ENCODE measurements at places on chromosomes 12 and 14.
A peak's percentile ranks its signal among the peaks of the same experiment; 100 is the strongest.

DNA sequence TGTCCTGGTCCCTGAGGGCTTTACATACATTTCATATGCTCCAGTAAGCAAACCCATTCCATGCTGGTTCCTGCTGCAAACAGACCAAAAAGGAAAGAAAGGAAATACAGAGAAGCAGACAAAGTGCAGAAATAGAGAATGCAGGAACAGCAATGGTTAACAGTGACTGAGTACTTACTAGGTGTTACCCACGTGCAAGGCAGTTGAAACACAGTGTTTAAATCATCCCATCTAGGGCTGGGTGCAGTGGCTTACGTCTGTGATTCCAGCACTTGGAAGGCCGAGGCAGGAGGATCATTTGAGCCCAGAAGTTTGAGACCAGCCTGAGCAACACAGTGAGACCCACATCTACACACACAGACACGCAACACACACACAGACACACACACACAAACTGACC, 21.2 kb upstream of the NINJ2 start:
- H3K36me3 ChIP-seq, result no peaks in the 10 kb centered on the region
- H3K27ac ChIP-seq, result no peak overlapping the region
- DNase-seq, result no peak
- no peaks in the 10 kb centered on the region for H3K4me1 ChIP-seq
- H3K27me3 ChIP-seq, result no peaks in the 10 kb centered on the region

DNA sequence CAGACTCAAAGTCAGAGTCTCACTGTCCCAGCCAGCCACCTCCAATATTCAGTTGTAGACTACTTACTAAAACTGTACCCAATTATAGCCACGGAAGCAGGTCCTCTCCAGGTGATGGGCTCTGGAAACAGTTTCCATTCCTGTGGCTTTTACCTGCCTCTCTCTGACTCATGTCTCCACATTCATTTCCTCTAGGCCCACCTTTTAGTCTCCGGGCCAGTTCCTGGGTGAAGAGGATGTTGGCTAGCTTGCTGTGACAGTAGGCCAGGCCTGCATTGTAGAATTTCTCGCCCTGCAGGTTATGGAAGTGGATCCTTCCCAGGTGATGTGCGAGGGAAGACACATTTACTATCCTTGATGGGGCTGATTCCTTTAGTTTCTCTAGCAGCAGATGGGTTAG, 5.6 kb downstream of the RDH11 start:
- DNase-seq, result no peak
- no peak overlapping the region for H3K4me3 ChIP-seq
- no peak overlapping the region for H3K27ac ChIP-seq
- H3K4me1 ChIP-seq, result peaks cover 9% of the 10 kb centered on the region
- H3K27me3 ChIP-seq, result no peaks in the 10 kb centered on the region

DNA sequence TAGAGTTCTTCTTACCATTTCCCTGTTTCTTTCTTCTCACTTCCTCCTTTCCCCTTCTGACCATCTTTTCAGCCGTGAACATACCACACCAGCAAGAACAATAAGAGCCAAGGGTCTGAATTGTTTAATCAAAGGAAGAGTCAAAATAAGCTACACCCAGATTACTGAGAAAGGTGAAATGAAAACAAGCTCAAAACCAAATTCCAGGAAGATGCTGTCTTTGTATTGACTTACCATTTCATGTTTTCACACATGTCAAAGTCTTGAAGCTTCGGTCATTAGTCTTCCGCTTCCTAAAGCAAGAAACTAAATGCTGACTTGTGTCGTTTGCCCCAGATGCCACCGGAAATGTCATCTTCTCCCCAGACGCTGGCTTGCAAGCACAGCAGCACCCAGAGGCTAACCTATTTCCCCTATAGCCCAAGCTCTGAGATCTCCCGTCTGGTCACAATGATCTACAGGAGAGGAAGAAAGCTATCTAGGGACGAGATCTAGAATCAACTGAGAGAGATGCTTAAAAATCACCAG, 136.5 kb upstream of the AMIGO2 start:
- H3K4me1 ChIP-seq, result no peaks in the 10 kb centered on the region
- H3K27me3 ChIP-seq, result no peaks in the 10 kb centered on the region
- DNase-seq, result no peak

DNA sequence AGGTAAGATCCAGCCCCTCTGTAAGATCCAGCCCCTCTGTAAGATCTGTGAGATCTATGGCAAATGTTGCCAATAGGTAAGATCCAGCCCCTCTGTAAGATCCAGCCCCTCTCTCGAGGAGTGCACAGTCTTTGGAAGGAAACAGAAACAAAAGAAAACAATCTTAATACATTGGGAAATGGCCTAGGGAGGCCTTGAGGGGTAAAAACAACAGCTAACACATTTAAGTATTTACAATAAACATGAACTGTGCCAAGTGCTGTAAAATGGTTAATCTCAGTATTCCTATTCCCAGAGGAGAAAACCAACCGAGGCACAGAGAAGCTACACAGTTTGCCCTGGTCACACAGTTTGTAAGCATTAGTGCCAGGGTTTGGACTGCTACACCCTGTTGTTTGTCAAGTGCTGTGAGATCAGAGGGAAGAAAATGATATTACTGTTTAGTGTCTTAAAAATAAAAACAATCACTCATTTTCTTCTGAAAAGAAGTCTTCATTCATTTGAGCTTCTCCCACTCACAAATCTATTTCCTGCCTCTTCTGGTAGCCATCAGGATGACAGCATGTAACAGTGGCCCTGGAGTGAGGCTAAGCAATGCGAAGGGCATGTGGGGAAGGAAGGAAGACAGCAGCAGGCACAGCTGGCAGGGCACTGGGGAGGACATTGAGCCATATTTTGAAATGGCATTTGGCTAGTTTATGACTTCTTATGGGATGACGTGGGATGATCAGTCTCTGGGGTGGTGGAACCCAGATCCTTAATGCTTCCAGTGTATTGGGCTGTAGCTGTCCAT, 118.7 kb upstream of the PTPRQ start:
- H3K27ac ChIP-seq, result no peak overlapping the region
- H3K4me1 ChIP-seq, result peaks cover 15% of the 10 kb centered on the region
- no peaks in the 10 kb centered on the region for H3K36me3 ChIP-seq
- H3K4me3 ChIP-seq, result no peak overlapping the region
- H3K27me3 ChIP-seq, result no peaks in the 10 kb centered on the region
- DNase-seq, result no peak

DNA sequence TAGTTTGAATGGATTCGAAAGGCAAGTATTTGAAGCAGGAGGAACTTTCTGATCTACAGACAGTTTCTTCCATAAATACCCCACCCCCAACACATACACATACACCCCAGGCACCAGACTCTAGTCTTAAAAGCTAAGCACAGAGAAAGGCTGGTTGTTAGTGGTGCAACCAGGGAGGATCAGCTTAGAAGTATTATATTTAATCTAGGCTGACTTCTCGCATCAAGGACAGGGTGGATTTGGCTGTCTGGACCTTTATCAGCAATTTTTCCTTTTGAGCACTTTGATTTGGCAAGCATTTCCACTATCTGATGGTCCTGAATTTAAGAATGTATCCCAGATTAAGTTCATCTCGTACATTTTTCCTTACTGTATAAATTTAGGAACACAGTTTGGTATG, 1489.8 kb upstream of the FLRT2 start:
- H3K27me3 ChIP-seq, result no peaks in the 10 kb centered on the region
- H3K27ac ChIP-seq, result no peak overlapping the region
- H3K4me3 ChIP-seq, result no peak overlapping the region
- H3K4me1 ChIP-seq, result peaks cover 6% of the 10 kb centered on the region

GRCh38 chr14:96086574-96087077, 47.5 kb downstream of the C14orf132 start:
- no peaks in the 10 kb centered on the region for H3K27me3 ChIP-seq
- no peak overlapping the region for H3K4me3 ChIP-seq
- H3K36me3 ChIP-seq, result peaks cover 27% of the 10 kb centered on the region
- peaks cover 24% of the 10 kb centered on the region for H3K4me1 ChIP-seq
- no peak overlapping the region for H3K27ac ChIP-seq
- peak; percentile 52 for DNase-seq

DNA sequence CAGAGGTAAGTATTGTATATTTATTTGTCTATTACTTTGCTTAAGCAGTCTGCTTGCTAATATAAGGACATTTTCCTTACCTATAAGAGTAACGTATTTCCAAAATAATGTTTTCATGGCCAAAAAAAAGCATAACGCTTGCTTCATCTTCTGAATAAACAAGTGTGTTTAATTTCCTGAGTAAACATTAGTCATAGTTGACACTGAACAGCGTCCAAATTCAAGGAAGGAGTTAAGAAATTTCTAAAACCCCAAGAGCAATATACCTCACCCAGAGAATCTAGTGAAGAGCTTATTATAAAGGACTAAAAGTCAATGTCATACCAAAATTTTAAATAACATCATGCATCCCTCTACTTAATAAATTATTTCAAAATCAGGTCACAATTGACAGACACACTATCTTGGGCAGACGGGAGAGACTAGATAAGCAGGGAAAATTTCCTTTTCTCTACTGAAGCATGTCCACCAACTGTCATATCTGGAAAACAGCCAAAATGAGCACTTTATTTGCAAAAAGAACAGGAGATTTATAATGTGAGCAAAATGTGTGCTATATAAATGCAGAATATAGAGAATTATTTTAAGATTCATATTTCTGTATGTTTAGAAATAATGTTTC, 25.1 kb downstream of the ANKS1B start:
- H3K4me3 ChIP-seq, result no peak overlapping the region
- no peak for DNase-seq
- no peaks in the 10 kb centered on the region for H3K36me3 ChIP-seq
- H3K4me1 ChIP-seq, result peaks cover 4% of the 10 kb centered on the region

DNA sequence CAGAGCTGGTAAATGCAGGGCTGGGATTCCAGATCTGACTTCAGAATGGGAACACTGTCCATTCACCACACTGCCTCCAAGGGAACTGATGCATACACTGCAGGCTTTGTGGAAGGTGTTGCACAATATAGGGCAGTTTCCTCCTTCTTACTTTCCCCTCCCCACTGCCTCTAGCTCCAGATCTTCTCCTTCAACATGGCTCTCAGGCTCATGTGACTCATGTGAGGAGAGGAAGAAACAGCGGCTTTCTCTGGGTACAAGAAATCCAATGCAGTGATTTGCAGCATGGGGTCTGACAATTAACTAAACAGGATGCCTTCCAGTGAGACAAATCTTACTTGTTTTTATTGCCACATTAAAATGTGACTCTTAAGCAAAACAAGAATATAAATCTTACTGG, 447.6 kb upstream of the CCDC196 start:
- no peaks in the 10 kb centered on the region for H3K36me3 ChIP-seq
- no peaks in the 10 kb centered on the region for H3K4me1 ChIP-seq
- no peaks in the 10 kb centered on the region for H3K27me3 ChIP-seq

GRCh38 chr14:71212683-71213107, 305.4 kb downstream of the PCNX1 start:
- H3K27ac ChIP-seq, result no peak overlapping the region
- H3K4me1 ChIP-seq, result no peaks in the 10 kb centered on the region
- no peak for DNase-seq
- H3K36me3 ChIP-seq, result no peaks in the 10 kb centered on the region
- no peak overlapping the region for H3K4me3 ChIP-seq
- H3K27me3 ChIP-seq, result no peaks in the 10 kb centered on the region

GRCh38 chr14:67620217-67620785, 581 bp downstream of the ARG2 start:
- peaks cover 34% of the 10 kb centered on the region for H3K4me1 ChIP-seq
- peak overlapping the region; percentile 67 for H3K4me3 ChIP-seq
- no peak for DNase-seq
- H3K27me3 ChIP-seq, result no peaks in the 10 kb centered on the region

- H3K4me3 ChIP-seq, result no peak overlapping the region
- no peak overlapping the region for H3K27ac ChIP-seq
- H3K27me3 ChIP-seq, result no peaks in the 10 kb centered on the region
- no peaks in the 10 kb centered on the region for H3K36me3 ChIP-seq
Observed at GRCh38 chr12:75959506-75959905, 72.1 kb downstream of the PHLDA1 start.

- H3K4me3 ChIP-seq, result no peak overlapping the region
- H3K36me3 ChIP-seq, result peaks cover 33% of the 10 kb centered on the region
- no peak for DNase-seq
- peak overlapping the region; percentile 59 for H3K27ac ChIP-seq
- H3K27me3 ChIP-seq, result no peaks in the 10 kb centered on the region
- H3K4me1 ChIP-seq, result peaks cover 58% of the 10 kb centered on the region
Observed at GRCh38 chr12:14946861-14947260, 8.5 kb upstream of the ERP27 start.

GRCh38 chr12:111270774-111271173, 98.1 kb downstream of the PHETA1 start:
- H3K27ac ChIP-seq, result no peak overlapping the region
- H3K27me3 ChIP-seq, result peaks cover 46% of the 10 kb centered on the region
- H3K4me1 ChIP-seq, result peaks cover 6% of the 10 kb centered on the region
- H3K36me3 ChIP-seq, result no peaks in the 10 kb centered on the region
- H3K4me3 ChIP-seq, result no peak overlapping the region

DNA sequence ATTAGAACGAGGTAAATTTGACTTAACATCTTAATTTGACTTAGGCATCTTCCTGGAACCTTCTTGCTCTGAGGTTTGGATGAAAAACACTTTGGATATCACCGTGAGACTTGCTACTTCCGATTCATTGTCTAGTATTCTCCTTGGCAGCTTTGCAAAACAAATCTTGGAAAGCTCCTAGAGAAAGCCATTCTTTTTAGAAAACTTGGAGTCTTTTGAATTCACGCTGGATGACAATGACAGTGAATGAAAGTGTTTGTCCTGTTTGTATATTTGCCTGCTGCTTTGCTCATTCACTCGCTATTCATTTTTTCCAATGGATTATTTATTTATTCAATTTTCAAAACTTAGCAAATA, 222.1 kb upstream of the HMGA2 start:
- no peaks in the 10 kb centered on the region for H3K36me3 ChIP-seq
- DNase-seq, result no peak
- H3K27me3 ChIP-seq, result peaks cover 17% of the 10 kb centered on the region
- H3K4me3 ChIP-seq, result no peak overlapping the region
- H3K4me1 ChIP-seq, result peaks cover 21% of the 10 kb centered on the region

DNA sequence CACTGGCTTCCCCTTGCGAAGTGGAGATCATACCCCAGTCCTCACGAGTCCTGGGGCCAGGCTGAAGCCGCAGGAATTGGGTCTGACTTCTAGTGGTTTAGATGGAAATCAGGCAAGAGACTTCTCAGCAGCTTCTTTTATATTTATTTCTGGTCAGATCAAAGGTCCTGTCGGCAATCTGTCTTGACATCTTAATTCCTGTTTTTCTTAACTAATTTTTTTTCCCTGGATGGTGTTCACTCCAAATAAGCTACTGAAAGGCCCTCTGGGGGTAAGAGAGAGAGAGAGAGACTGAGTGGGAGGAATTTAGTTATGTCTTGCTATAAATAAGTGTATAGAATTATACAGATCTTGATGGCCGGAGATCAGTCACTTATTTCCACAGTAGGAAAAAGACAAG, 698.7 kb upstream of the TBX3 start:
- no peak overlapping the region for H3K4me3 ChIP-seq
- H3K4me1 ChIP-seq, result peaks cover 4% of the 10 kb centered on the region
- no peaks in the 10 kb centered on the region for H3K27me3 ChIP-seq
- DNase-seq, result no peak
- H3K27ac ChIP-seq, result no peak overlapping the region
- H3K36me3 ChIP-seq, result no peaks in the 10 kb centered on the region

GRCh38 chr12:62834971-62835547, 99.9 kb downstream of the PPM1H start:
- no peak overlapping the region for H3K4me3 ChIP-seq
- no peaks in the 10 kb centered on the region for H3K36me3 ChIP-seq
- no peaks in the 10 kb centered on the region for H3K4me1 ChIP-seq
- no peaks in the 10 kb centered on the region for H3K27me3 ChIP-seq
- no peak overlapping the region for H3K27ac ChIP-seq
- no peak for DNase-seq
